ENCODE measurements at places on chromosomes 12 and 14.

- no peak for DNase-seq
These were observed 63.8 kb downstream of the CDC42BPB start for GRCh38 chr14:102993523-102993922.

DNA sequence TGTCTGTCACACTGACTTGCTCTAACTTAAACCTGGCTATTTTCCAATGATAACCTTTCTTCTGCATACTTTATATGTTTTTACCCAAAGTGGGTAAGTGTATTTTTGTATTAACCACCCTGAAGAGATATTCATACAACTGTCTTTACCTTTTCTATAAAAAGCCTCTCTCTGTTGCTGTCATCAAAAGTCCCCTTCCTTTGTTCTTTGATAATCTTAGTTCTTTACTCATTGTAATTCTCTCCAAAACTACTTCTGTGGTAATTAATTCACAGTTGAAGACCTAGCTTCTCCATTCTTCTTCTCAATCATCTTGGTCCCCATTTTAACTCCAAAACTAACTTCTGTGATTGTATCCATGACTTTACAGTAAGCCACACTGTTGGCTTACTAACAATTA, 479.7 kb upstream of the MGAT4C start:
- no peak for DNase-seq

- DNase-seq: no peak
These were observed 10.9 kb downstream of the TCHP start for GRCh38 chr12:109910969-109911348.

GRCh38 chr12:101940400-101940950, 63.1 kb downstream of the DRAM1 start:
- DNase-seq: no peak

DNA sequence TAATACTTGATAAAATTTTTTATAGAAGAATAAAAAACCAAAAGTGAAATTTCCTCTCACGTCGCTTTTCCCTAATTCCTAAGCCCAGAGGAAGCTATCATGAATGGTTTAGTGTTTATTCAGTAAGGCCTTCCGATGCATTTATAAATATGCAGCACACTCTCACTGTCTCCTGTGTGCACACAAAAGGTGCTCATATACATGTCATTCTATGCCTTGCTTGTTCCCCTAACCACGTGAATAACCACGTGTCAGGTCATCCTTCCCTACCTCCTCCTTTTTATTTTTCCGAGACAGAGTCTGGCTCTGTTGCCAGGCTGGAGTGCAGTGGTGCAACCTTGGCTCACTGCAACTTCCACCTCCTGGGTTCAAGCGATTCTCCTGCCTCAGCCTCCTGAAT, 29.6 kb downstream of the PIGH start:
- DNase-seq: no peak

DNA sequence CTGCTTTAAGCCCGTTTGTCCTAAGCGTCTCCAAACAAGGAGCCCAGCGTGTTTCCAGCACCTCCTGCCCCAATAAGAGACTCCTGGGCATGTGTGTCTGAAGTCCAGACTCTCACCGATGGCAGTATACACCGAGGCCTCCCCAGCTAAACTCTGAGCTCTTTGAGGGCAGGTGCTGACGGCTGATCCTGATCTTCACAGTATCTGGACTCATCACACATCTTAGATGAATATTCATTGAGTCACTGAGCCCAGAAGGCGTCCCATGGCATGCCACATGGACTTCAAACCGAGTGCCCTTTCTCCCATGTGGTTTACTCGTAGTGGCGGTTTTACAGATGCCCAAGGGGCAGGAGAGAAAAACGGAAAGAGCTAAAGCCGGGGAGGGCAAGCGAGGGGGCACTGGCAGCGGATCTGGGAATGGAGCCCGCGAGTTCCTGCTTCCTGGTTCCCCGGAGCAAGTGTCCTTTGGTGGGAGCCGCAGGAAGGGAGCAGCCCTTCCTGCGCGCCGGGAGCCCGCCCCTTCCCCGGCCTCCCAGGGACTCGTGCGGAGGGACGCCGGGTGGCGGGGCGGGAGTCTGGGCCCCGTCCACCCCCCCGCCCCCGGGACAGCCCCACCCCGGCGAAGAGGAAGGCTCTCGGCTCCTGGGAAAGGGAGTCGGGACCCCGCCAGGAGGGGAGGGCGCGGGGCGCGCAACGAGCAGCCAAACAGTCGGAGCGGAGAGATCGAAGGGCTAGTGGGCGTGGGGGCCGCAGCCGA, 585 bp upstream of the TEAD4 start:
- no peak for DNase-seq

GRCh38 chr14:79466938-79467527, 744.3 kb downstream of the DIO2 start:
- DNase-seq: no peak

Data from CD4-positive, alpha-beta T cell treated with Interleukin-2 at 100 ng/mL for 4 hours (primary cell).